ENCODE measurements at places on chromosomes 1 and 21.

- no peak for DNase-seq
Observed at GRCh38 chr21:38989745-38990423, 184.2 kb downstream of the ETS2 start.

DNA sequence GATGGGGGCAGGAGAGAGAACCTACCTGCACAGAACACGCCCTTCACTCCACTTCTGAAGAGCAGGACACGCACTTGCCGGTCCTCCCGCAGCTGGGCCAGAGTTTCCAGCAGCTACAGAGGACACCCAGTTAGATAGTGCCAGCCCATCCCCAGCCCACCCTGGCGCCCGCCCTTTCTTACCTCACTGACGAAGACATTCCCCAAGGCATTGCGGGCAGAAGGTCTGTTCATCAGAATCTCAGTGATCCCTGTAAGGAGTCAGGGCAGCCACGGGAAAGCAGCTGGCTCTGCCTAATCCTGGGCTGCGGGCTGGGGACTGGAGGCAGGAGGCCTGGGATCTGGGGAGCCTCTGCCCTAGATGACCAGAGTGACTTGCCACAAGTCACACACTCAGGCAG lies 10.0 kb downstream of the ECHDC2 start:
- DNase-seq: no peak

DNA sequence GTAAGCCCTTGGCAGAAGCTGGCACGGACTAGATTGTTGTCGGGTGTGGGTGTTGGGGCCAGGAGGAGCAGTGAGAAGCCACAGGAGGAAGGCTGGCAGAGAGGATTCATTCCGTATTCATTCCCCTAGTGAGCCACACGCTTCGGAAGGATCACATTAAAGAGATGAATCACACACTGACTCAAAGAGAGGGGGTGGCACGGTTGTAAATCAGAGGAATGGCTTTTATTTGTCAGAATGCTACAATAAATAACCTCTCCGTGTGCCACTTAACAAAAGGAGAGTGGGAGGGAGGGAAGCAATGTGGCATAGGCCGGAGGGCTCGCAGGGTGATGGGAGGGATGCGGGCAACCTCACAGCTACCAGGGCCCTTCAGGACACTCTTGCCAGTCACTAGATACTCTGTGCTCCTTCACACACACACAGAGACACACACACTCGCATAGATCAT lies 135.5 kb downstream of the HIVEP3 start:
- DNase-seq: no peak

GRCh38 chr1:175174309-175175102 lies 18.1 kb downstream of the KIAA0040 start:
- no peak for DNase-seq

- DNase-seq: no peak
Observed at GRCh38 chr1:3114846-3115245, 45.8 kb downstream of the PRDM16 start.

- no peak for DNase-seq
Observed at GRCh38 chr1:173422456-173422976, 54.6 kb upstream of the PRDX6 start.

DNA sequence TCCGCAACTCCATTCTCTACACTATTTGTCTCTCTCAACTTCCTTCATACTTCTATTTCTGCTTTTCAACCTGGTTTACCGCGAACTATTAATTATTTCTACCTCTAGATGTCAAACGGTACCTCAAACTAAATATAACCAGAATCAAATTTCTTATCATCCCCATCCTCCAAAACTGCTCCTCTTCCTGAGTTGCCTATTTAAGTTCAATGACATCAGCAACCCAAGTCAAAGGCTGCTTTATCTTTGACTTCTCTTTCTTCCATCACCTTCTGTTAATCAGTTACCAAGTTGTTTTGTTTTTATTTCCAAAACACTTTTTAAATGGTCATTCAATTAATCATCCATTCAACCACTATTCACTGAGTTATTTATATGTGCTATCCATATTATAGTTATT lies 171.9 kb downstream of the COL24A1 start:
- DNase-seq: no peak

DNA sequence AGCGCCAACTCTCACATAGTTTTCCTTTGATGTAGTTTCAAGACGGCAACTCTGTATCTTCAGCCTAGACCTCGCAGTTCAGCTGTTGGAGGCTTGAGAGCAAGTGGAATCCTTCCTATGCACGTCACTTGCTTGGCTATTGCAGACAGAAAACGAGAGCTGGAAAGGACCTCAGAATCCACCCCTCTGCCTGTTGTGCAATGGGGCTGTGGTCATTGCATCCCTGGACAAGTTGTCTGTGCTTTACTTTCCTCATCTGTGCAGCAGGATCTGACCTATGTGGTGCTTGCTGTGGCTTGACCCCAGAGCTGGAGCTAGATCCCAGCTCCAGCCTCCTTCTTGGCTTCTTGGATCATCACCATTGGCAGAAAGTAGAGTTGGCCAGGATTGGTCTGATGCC lies 50.0 kb upstream of the IGSF21 start:
- no peak for DNase-seq

- DNase-seq: no peak
Observed at GRCh38 chr1:81731989-81732388, 68.7 kb upstream of the ADGRL2 start.

DNA sequence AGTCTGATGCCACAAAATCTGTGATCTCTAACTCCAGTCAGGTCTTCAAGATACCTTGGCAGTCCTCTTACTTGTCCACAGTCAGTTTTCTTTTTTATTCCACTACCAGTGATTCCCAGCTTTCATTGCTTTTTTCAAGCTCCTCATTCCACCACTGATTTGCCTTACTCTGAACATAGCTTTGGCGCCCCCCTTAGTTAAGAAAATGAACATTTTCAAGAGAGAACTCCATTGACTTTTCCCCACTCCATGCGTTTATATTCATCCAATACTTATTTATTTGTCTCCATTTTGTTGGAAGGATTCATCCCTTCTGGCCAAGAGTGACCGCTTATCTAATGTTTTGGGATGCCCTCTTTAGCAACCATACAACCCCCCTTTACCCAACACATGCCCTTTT lies 33.9 kb upstream of the IPO9 start:
- DNase-seq: no peak

DNA sequence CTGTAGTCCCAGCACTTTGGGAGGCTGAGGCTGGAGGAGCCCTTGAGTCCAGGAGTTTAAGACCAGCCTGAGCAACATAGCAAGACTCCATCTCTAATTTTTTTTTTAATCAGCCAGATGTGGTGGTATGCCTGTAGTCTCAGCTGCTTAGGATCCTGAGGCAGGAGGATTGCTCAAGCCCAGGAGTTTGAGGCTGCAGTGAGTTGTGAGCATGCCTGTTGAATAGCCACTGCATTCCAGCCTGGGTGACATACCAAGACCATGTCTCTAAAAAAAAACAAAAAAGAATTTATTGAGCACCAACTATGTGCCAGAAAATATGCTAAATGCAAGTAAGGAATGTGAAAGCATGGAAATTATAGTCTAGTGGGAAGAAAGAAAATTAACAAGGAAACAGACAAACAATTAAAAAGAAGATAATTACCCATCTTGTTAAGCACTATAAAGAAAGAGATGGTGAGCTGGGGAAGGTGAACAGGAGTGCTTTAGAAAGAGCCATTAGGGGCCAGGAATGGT lies 104.0 kb upstream of the ZNF678 start:
- no peak for DNase-seq

DNA sequence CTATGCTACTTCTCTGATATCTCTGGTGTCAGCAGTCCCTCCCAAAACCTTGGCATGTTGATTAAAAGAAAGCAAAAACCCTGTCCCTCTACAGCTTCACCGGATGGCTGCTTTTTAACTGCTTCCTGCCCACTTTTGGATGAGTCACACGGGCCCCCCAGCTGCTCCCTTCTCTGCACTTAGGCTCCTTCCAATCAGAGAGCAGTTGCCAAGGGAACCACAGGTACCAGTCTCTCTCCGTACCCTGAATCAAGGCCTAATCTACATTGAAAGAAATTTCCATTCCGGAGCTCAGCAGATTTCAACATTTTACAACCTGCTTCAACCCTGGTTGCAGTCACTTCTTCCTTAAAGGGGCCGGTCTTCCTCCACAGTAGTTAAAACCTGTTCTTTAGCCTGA lies 70.6 kb upstream of the GJB5 start:
- no peak for DNase-seq

- DNase-seq: no peak
Observed at GRCh38 chr1:72911656-72912055, 629.3 kb upstream of the NEGR1 start.

GRCh38 chr1:159977364-159978106 lies 23.5 kb upstream of the SLAMF9 start:
- no peak for DNase-seq

DNA sequence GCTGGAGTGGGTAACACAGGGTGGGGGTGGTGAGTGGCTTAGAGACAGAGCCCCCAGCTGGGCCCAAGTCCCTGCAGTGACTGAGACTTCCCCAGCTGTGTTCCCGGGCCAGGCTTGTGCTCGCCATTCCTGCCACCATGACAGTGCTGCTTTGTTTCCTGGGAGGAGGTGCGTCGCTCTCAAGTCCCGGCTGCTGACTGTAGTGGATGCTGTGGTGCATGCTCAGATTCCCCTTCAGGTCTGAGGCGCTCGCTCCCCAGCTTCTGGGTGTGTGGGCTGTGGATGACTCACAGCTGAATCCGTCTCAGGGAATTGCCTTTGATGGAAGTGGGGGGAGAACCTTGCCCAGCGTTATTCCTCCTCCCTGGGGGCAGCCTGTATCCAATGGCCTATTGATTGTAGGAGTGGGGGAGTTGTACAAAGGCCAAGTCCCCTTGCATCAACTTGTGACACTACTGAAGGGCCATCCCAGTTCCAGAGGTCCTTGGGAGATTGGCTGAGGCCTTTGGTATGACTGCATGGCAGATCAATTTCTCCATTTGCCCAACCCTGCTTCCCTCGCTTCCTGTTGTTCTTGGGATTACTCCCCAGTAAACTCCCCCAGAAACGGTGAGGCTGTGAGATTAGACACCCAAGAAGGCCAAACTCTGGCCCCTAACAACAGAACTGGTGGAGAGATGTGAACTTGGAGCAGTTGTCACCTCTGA lies 17.8 kb upstream of the POU3F1 start:
- DNase-seq: no peak

- DNase-seq: no peak
Observed at GRCh38 chr1:228387321-228387720, 19.3 kb downstream of the TRIM11 start.

GRCh38 chr1:53371121-53371666 lies 43.3 kb upstream of the LRP8 start:
- DNase-seq: no peak

GRCh38 chr1:2055911-2056575 lies 5.8 kb downstream of the PRKCZ start:
- DNase-seq: no peak

DNA sequence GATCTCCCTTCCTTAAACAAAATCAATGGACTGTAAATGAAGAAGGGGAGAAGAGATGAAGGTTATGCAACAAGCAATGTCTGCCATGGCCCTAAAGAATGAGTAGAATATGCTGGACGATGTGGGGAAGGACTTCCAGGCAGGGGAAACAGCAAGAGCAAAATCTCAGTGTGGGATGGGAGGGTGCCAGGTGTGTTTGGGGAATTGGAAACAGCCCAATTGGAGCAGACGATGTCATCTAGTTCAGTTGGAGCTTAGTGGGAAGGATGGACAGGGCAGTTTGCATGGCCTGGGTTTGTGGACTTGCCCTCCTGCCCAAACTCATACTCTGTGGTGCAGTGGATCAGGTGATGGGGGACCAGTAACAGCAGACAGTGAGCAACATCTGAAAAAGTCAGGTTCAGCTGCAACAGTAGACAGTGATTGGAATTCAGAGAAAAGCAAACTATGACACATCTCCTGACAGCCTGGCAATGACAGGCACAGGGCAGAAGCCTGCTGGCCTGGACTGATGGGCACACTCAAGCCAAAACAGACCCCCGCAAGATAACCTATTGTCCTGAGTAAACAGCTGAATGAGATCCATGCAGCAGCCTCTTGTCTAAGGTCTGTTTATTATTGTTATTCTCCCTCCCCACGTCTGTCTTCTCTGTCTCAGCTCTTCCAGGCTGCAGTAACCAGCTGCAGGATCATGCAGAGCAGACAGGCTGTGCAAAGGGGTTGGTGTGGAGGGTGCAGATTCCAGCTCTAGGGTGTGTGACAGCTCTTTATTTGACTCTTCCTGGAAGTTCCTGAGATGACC lies 50.5 kb upstream of the PRELP start:
- DNase-seq: no peak

DNA sequence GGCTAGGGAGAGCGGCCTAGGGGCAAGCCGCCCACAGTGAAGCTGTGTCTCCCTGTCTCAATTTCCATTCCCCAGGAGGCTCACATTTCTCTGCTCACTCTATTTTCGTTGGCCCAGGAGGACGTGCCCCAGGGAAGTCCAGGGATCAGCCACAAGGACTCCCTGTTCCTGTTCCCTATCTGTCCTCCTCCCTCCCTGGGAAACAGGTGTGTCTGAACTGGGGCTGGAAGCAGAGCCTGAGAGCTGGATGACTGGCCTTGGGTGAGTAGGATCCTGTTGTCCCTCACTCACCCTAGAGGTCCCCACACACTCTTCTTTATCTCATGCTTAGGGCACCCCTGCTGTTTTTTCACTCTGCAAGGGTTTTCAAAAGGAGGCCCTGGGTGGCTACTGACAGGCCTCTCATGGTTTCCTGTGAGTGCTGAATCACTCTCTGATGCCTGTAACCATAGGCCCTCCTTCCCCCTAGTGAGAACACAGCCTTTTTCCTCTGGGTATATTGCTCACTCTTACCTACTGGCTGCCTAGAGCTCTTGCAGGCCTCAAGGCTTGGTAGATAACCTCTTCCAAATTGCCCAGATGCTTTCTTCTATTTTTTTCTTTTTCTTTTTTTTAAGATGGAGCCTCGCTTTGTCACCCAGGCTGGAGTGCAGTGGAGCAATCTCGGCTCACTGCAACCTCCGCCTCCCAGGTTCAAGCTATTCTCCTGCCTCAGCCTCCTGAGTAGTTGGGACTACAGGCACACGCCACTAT lies 3.3 kb upstream of the UTP11 start:
- no peak for DNase-seq

DNA sequence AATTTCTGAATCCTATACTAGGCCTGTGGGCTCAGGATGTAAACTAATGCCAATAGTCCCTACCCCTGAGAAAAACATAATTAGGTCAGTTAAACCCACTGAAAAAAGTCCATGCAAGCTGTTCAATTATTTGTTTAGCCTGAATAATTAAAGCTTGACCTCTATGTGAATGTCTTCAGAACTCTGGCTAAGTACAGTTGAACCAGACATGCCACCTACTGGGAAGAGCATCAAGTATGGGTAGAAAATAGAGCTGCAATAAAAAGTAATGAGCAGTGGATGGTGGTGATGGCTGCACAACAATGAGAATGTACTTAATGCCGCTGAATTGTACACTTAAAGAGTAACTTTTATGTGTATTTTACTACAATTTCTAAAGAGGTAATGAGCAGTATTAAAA lies 23.6 kb upstream of the SLC19A2 start:
- DNase-seq: no peak

GRCh38 chr1:100936194-100936967 lies 40.5 kb downstream of the SLC30A7 start:
- DNase-seq: no peak

DNA sequence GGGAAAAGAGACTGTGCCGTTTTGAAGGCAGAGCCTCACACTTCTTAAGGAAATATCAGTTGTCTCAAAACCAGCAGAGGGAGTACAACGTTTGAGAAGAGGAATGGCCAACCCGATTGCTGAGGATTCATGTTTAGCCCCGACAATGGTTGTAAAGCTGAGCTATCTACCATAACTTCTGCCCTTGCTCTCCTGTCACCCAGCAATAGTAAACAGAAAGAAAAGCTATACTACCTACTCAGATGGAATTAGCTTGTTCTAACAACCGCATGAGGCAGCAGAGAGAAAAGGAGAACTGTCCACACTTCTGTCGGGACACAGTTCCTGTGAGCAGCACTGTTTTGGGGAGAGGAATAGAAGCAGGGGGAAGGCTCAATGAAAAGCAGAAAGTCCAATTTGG lies 91.2 kb downstream of the SLC45A1 start:
- no peak for DNase-seq

GRCh38 chr1:33169290-33170055 lies 12.4 kb downstream of the TRIM62 start:
- no peak for DNase-seq

Data from activated T-cell treated with anti-CD3 and anti-CD28 coated beads for 1 hour (primary cell).